ENCODE measurements at places on chromosomes 5 and 9.
A peak's percentile ranks its signal among the peaks of the same experiment; 100 is the strongest.

DNA sequence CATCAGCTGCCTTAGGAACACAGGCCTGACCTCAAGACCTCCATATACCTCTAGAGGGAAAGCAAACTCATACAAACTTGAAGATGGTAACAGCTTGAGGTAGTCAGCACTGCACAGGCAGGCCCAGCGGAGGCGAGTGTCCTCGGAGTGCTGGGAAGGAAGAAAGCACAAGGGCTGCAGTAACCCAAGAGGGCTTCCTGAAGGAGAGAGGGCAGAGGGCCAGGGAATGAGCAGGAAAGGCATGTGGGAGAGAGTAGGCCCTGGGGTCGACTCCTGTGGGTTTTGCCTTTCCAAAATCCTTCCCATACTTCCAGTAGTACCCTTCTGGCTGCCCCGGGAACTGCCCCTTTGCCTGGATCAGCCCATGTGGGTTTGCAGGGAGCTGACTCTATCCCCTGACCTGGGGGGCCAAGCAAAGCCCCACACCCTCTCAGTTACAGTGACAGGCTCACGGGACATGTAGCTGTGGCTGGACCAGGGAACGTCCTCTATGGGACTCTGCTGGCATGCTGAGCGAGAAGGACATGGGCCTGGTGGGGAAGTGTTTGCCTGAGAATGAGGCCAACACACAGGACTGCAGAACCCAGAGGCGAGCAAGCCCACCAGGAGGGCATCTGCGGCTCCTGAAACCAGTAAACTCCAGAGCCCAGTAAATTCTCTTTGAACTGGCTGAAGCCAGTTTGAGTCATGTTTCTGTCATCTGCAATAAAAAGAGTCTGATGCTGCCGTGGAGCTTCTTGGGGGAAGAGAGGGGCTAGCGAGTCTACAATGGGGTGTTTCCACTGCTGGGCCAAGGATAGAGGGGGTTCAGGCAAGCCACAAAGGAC is 64.1 kb downstream of the COL23A1 start:
- no peak for DNase-seq

- DNase-seq: no peak
Observed at GRCh38 chr5:79521156-79521555, 7.2 kb upstream of the HOMER1 start.

DNA sequence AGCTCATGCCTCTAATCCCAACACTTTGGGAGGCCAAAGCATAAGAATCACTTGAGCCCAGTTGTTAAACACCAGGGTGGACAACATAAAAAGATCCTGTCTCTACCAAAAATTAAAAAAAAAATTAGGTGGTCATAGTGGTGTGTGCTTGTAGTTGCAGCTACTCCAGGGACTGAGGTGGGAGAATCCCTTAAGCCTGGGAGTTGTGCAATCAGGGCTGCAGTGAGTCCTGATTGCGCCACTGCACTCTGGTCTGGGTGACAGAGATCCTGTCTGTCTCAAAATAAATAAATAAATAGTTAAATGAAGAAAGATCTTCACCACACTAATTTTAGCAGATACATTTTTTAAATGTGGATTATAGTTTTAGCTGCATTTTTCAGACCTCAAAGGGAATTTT is 433.2 kb downstream of the MAT2B start:
- DNase-seq: no peak

DNA sequence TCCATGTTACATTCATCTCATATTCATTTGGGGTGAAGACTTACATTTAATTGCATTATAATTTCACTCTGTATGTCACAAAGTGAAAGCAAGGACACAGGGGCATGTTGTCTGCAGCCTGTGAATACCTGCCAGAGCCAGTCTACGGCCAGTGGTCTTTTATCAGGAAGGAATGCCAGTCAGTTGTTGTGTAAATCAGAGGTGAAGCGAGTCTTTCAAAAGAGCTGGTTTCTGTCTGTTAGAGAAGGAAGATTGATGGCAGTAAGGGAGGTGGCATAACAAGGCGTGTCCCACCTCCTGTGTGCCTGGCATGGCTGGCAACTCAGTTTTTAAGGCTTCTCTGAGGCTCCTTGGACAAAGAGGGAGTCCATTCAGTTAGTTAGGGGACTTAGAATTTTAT is 18.1 kb upstream of the SYK start:
- DNase-seq: no peak

DNA sequence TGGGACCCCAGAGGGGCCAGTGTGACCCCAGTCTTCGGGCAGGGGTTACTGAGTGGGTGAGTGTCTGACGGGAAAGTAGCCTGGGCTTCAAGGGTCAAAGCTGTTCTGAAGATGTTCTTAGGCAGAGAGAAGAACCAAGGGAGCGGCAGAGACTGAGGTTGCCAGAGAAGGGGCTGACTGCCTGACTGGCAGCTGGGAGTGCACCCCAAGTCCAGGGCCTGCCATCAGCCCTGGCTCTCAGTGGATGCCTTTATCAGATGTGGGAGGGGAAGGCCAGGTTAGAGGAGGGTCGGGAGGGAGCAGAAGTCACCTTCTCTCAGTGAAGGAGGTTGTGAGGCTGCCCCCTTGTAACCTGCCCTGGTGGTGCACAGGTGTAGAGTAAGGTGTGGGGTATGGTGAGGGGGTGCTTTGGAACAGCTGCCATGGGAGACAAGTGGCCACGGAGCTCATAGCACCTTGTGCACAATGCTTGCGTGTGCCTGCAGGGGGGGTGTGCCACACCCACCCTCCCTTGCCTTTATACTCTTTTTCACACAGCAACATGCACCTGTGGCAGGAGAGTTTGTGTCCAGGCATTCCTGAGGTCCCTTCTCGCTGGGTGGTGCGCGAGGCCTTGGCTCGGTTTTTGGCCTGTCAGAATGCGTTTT is 18.9 kb downstream of the RALGPS1 start:
- no peak for DNase-seq

- DNase-seq: peak; percentile 49
Observed at GRCh38 chr5:1801222-1801966, at the start of gene NDUFS6. TSS of gene NDUFS6 (plus strand) at chr5:1801407. CDS start at chr5:1801418, 11 bp downstream.
